M059J (cell line): ENCODE measurements at places on chromosomes 2 and 18.

DNA sequence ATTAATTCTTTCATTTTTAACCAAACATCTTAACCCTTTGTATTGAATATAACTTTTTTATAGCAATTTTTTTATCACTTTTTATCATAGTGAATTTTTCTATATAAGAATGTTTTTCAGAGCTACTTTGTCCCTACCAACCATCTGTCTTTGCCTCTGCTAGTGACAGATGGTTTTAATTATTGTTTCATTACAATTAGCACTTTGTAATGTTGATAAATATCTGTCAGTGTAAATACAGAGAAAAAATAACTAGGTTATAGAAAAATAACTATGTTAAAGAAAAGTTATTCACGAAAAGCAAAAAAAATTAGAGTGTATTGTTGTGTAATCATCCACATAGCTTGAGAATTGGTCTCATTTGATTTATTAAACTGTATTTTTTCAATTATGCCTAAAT is 91.0 kb upstream of the CDH19 start:
- no peak for DNase-seq

DNA sequence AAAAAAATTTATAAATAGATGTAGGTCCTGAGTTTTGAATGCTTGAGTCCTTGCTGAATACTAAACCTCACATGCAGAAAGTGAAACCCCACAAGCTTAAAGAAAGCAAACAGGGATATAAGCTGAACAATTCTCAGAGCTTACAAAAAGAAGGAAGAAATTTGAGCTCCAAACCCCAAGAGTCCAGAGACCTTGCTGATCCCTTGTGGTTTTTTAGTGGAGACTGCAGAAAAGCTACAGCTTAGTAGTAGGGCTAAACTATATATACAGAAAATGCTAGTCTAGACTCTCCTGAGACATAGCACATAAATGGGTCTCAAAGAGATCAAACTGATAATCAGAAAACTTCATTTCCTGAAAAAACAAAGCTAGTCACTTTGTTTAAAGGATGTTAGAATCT is 1548.1 kb upstream of the ZEB2 start:
- peak; percentile 0 for DNase-seq

DNA sequence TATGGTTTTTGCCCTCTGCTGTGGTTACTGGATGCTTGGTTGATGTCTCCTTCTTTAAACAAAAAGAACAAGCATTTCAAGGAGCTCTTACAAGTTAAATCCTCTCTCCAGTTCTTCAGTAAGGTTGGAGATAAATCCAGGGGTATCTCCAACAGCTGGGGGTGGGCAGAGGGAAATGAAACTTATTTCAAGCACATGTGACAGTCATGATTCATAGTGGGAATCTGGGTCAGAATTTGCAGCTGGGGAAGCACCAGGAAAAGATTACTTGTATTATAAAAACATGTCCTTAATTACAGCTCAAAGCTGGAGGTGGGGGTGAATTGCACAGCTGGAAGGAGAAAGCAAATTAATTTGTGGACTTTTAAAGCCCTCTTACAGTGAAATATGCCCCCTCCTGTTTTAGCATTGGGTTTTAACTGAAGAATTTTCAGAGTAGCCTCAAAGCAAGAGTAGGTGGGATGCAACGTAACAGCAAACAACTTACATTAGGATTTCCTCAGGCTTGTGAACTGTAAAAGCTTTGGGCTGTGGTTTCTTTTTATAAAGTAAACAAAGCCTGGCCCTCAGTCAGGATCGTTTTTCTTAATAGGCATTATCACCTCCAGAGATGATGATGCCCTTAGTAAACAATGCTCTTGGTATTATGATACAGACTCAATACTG is 596.4 kb downstream of the NYAP2 start:
- DNase-seq = peak; percentile 62

DNA sequence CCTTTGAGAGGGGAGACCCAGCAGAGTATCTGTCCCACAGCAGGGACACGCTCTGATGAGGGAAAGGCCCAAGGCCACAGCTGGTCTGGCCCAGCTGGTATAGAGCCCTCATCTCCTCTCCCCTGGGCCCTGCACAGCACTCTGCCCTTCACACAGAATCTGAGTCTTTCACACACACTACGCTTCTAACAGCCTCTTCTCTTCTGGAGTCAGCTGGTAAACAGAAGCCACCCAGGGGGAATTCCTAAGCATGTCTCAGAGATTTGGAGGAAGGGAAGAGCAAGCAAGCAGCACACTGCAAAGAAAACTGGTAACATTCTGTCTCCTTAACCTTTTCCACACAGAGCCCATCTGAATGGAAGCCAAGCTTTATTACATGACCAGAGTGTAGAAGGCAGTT is 121.1 kb upstream of the ACAA2 start:
- DNase-seq = no peak

- no peak for DNase-seq
These were observed 8.3 kb downstream of the CTAGE1 start for GRCh38 chr18:22409445-22409844.

DNA sequence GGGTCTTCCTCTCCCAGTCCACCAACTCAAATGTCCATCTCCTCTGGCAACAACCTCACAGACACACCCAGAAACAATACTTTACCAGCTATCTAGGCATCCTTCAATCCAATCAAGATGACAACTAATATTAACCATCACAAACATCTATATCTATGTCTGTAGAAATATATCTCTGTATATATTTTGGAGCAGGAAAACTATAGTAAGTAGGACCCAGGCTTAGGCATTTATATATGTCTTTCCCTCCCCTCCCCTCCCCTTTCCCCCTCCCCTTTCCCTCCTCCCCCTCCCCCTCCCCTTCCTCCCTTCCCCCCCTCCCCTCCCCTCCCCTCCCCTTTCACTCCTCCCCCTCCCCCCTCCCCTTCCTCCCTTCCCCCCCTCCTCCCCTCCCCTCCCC is 210.5 kb downstream of the RNF144A start:
- no peak for DNase-seq

GRCh38 chr18:136433-136832 is 21.9 kb upstream of the USP14 start:
- peak; percentile 27 for DNase-seq

GRCh38 chr2:159035790-159036411 is 67.5 kb downstream of the TANC1 start:
- DNase-seq = peak; percentile 78

DNA sequence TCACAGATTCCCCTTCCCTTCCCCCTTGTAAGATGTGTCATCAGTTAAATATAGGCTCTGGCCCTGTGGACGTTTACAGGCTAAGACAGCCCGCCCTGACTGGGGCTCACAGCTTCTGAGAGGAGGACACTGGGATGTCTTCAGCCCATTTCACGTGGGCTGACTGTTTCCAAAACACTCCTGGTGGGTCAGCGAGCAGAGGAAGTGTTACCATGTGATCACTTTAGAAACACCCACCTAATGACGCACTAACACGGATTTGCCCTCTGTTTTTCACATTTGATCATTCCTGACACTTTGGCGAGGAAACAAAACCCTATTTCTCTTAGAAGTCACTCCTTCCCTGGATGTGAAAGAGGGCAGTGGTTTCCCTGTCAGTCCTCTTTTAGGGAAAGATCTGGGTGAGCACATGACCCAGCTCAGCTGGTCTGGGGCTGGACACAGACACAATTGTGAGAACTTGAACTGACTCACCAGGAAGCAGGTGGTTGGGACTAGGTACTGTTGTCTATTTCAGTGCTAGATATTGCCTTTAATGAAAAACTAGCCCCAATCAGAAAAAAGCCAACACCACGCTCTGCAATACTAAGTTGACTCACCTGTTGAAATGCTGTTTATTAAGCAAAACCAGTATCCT is 38.8 kb downstream of the BMP10 start:
- DNase-seq = peak; percentile 68

DNA sequence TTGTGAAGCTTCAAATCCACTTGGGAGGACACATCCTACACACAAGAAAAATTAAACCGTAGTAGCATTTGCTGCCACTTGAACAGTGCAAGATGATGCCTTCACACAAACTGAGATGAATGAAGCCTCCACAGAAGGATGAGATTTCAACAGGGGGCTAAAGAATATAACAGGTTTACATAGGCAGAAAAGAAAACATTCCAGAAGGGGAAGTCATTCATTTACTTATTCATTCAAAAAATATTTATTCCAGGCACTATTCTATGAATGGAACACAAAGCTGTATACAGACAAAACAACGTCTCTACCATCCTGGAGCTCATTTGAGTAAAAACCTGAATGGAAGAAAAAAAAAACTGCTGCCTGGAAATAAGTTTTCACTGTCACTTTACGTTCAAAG is 170.5 kb downstream of the CDH20 start:
- peak; percentile 2 for DNase-seq

DNA sequence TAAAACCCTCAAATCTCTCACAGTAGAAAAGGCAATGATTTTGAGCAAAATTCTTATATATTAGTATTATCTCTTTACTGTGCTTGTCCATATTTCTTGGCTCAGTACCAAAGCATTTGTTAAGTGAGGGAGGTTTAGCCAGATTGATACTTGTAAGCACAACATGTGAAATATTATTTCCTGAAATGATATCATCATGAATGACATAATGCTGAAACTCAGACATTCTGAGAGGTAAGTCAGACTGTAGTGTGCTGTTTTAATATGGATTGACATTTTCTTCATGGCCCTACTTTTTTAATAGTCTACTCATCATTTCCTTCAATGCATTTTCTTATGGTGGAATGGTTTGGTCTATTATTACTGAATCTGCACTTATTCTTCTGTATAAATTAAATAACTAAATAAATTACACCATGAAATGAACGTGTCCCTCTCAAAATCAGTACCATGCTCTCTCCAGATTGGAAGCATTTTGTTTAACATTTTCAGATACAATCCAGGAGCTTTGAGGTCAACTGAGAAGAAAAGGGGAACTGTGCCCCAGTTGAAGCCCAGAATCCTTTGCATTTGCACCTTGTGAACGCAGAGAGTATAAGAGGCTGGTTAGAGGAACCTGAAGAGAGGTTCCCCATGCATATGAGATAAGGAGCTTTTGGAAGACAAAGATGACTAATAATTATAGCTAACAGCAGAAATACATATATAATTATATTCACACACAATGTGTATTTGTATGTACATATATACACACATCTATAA is 50.1 kb upstream of the CRACDL start:
- no peak for DNase-seq

- DNase-seq = no peak
These were observed 216.9 kb upstream of the FSHR start for GRCh38 chr2:49371128-49371701.

GRCh38 chr18:36770315-36770946 is 58.4 kb downstream of the TPGS2 start:
- no peak for DNase-seq

DNA sequence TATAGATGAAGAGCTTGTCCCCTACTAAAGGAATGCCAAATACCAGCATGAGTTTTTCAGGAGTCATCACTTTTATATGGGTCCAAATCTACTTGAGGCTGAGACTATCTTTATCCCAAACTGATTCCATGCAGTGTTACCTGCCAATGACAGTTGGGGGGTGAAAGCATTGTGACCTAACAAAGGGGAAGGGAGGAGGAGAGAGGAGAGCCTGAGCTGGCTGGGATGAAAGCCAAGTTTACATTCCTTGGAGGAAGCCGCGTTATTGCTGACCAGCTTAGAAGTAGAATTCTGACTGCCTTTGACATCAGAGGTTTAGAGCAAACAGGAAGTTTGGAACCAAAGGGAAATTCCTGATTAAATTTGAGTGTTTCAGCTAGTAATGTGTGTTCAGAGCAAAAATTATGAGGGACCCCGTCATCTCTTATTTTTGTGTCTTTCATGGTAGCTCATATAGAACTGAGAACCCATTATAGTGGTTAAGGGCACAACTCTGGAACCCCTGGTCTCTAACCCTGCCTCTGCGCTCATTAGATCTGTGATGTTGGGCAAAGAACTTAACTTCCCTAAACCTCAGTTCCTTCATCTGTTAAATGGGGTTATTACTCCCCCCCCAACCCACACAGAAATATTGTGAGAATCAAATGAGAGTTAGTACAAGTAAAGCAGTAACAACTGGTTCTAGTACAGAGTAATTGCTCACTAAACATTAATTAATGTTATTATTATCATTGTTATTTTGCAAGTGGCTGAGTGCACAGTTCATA is 199.3 kb upstream of the EPAS1 start:
- DNase-seq = peak; percentile 99
